ENCODE measurements at places on chromosomes 2 and 18.

- no peak for DNase-seq
These were observed 274.8 kb downstream of the SS18 start for GRCh38 chr18:25815659-25816058.

GRCh38 chr2:239767021-239767905, 257.9 kb downstream of the NDUFA10 start:
- DNase-seq = no peak

DNA sequence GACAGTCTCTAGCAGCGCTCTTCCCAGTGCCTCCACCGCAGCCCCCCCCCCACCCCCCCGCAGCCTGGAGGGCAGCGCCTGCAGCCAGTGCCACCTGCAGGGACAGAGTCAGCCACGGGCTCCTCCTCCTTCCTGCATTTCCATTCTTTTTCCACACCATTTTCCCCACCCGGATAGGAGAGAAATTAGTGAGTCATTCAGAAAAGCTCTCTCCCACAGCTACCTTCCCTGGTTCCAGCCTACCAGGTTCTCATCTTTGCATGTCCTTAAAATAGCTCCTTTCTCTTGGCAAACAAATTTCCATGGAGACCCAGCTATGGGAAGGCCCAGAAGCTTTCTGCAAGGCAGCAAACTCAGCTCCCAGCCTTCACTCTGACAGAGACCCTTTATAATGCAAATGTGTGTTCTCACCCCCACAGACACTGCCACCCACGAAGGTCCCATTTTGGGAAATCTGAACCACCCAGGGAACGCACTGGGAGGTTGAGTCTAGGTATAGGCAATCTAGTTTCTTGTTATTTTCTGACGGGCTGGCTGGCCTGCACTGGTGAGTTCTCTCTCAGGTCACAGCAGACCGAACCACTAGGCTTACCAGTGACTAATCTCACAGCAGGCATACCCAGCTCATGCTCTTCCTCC, 41.8 kb upstream of the ATG16L1 start:
- DNase-seq = peak; percentile 25

DNA sequence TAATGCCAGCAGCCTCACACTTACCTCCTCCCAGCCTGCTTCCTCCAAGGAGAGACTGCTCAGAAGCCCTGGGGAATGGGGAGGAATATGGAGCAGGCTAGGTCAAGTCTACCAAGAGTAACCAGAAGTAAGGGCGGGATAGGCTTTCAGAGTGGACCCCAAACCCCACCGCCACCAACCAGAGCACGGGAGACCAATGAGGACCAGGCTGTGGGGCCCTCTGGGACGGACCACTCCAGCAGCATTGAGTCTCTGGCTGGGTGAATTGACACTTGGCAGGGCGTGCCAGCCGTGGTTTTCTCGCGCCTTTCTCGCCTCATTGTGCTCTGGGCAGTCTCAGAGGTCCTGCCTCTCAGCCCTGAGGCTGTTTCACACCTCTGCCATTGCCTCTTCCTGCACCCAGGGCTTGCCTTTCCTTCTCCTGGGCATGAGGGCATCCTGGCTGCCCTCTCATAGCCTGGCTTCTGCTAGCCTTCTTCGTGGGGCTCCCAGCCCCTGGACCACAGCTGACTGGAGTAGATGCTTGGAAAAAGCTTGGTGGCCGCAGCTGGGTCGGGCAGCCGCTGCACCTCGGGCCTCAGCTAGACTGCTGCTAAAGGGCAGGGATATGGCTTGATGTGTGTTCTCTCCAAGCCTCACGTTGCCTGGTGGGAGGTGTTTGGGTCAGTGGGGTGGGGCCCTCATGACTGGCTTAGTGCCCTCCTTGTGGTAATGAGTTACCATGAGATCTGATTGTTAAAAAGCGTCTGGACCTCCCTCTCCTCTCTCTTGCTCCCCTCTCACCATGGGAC, 40.5 kb upstream of the HS6ST1 start:
- no peak for DNase-seq

DNA sequence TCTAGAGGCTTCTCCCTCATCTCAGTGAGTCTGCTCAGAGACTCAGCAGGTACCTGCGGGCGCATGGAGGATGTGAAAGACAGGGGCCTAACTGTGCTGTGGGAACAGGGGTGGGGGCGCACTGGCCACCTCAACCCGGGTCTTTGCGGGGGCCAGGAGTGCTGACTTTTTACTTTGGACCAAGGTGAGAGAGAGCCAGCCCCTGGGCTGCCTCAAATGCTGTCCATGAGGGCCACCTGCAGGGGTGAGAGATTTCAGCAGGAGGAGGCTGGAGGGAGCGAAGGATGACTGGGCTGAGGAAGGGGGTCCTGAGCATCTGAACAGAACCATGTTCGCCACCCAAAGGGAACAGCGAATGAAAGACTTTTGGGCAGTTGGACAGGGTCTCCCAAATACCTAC, 129.4 kb downstream of the TNS1 start:
- DNase-seq = no peak

DNA sequence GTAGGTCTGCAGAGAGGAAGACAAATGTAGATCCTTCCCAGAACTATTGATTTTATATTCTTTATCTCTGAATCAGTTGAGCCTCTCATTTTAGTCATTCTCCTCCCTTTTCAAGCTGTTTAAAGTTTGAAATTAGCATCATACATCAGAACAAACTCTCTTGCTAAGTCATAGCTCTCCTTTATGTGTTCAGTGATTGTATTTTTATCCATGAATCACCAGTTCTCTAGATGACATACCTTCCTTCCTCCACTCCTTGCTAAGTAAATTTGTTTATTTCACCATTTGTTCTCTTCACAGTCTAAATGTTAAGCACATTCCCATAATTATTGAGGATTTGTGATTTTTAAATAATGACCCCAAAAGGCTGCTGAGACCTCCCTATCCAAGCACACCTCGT, 63.5 kb upstream of the RAPGEF4 start:
- no peak for DNase-seq

DNA sequence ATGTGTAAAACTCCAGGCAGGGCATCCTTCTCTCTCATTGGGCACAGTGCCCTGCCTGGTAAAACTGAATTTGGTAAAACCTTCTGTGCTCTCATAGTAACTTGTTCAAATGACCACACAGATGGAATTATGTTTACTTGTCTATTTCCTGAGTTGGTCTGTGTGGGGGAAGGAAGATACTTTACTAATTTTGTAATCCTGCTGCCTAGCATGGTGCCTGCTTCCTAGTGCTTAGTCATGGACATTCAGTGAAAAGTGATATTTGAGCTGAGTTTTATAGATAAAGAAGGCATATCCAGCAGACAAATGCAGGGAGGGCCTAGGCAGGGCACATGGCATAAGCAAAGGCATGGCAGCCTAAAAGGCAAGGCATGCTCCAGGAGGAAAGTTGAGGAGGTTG, 199.4 kb downstream of the FSHR start:
- no peak for DNase-seq

GRCh38 chr2:174062934-174063333, 97.8 kb upstream of the SP3 start:
- DNase-seq = no peak

DNA sequence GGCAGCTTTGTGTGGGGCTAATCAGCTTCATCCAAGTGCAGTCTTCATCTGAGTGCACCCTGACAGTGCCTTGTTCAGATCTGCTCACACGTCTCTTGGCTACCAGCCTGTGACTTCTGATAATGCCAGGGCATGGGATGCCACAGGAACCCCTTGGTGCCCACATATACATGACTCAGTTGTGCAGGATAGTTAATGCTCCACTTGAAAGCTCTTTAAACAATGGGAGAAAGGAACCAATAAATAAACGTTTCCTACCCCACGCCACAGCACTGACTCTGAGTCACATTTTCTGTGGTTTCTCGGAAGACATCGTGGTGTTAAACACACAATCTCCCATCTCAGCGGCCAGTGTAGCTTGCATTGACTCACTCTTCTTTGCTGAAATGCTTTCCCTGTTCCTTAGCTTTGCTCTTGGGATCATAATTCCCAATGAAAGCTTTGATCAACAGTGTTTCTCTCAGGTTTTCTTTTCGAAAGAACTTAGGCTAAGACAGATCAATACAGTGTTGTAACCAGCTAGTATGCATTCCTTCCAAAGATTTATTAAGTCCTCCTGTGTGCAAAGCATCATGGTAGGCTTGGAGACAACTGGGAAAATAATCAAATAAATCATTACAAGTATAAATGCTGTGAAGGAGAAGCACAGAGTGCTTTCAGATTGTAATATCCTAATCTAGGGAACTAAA, 142.0 kb downstream of the COPS8 start:
- DNase-seq = peak; percentile 93

DNA sequence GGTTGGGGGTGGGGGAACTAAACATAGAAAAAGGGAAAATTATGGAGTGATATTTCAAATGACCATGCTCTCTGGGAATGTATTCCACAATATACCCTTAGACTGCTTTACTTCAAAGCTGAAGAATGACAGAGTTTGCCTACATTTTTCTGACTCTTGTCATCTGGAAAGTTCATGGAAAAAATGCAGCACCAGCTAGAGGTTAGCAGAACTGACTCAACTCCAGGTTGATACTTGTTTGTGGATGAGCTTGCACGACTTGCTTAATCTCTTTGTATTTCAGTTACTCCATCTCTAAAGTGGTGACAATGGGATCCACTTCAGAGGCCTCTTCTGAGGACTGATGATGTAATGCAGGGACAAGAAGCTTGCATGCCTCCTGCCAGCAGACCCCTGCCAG, 824.0 kb upstream of the ID2 start:
- peak; percentile 45 for DNase-seq

DNA sequence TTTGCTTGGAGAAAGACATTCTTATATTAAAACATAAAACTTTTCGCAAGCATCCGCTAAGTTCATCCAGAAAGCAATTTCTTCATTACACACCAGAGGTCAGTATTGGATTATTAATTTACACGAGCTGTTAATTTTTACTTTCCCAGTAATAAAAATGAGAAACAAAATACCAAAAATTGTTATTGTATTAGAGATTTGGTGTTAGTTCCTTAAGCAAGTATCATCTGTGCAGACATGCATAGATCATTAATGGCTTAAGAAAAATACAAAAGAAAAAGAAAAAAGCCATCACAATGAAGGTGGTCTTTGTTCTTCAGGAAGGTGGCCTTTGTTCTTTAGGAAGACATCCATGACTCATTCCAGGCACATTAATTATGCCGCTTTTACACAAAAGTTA, 53.6 kb upstream of the HNMT start:
- DNase-seq = no peak

- DNase-seq = peak; percentile 57
These were observed 176.7 kb upstream of the TPO start for GRCh38 chr2:1236606-1237005.

GRCh38 chr2:241695651-241696050, 6.2 kb upstream of the ING5 start:
- no peak for DNase-seq

GRCh38 chr2:231545105-231545902, 15.1 kb upstream of the NMUR1 start:
- peak; percentile 89 for DNase-seq

DNA sequence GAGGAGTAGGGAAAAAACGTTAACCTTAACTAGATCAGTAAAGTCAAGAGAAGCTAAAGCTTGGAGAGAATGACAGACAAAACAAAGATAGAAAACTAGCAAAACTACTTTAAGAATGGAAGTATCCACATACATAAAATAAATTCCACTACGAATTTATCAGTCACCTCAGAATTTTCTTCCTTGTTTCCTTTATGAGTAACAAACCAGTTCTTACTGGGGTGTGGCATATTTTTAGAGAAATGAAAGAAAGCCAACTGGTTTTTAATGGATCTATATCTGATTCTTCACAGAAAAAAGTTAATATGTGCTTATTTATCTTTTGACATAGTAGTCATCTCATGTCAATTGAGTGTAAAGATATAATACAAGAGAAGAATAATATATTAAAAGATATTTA, 2033.7 kb upstream of the CELF4 start:
- DNase-seq = no peak

DNA sequence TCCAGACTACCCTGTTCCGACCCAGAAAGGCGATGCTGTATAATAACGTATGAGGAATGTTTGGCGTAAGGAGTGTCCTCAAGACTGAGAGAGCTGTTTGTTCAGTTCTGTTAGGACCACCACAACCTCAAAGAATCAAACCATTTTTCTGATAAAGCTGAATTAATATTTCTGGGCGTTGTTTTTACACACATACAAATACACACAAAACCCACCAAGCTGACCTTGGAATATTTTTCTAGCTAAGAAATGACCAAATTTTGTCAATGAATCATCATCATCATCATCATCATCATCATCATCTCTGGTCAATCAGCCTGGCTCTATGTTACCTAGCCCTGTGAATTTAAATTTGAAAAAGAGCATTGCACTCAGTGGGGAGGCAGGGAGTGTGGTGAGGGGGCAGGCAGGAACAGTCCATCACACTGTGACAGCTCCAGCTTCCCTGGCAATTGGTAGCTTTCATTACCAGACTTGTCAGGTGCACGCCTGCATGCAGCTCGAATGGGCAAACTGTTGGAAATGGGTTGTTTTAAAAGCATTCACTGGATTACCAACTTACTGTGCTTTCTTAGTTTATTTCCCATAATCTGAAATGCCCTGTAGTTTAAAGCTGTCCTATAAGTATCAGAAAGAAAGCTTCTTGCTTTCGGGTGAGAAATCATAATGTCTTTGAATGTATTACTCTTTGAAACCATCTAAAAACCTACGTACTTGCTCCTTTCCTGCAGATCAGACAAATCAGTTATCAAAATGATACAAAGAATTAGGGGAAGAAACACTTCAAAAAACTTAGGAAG, 6.9 kb upstream of the POU3F3 start:
- DNase-seq = no peak

- DNase-seq = no peak
These were observed 152.5 kb upstream of the AQP4 start for GRCh38 chr18:27017901-27018500.

- DNase-seq = no peak
These were observed 499.9 kb downstream of the ZEB2 start for GRCh38 chr2:144020047-144020446.

DNA sequence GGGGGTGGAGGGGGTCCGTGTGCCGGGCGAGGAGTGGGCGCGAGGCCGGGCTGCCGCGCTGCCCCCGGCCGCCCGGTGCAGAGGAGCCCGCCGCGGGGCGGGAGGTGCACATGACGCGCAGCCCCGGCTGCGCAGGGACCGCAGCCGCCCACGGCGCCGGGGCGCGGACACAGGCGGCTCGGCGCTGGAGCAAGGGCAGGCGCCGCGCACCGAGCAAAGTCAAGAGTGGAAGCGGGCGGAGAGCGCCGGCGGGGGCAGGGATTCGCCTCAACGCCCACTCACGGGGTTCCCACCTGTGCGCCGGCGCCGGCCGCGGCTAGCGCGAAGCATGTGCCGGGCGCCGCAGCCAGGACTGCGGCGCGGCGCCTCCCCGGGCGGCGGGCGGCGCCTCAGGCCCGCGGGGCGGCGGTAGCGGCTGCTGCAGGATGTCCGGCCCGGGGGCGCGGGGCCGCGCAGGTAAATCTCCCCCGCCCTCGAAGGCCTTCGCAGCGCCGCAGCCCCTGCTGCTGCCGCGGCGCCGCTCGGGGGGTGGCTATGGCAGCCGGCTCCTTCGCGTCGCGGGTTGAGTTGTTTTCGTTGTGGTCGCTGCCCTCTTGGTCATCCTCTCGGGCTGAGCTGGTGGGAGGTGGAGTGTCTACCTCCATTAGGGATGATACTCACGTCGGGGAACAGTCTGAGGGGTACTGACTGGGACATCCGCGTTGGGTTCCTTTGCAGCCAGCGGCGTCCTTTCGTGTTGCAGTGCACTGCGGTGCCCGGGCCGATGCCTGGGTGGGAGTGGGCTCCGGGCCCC, 216.3 kb upstream of the DTNA start:
- no peak for DNase-seq

GRCh38 chr2:169039702-169040101, 8.6 kb upstream of the ABCB11 start:
- no peak for DNase-seq

Measured in brain microvascular endothelial cell (primary cell).